Kidney epithelial cell (primary cell): ENCODE measurements at places on chromosomes 5 and 9. TPM values are rescaled to one million over a fixed set of nuclear protein-coding genes. Genes with fewer than 3 reads are reported as not detected.
A peak's percentile ranks its signal among the peaks of the same experiment; 100 is the strongest.

- no peak for DNase-seq
Measured at GRCh38 chr9:16726029-16726428, 144.4 kb downstream of the BNC2 start.

The TAF11L10 gene
- not detected in 2 replicates for total RNA-seq

DNA sequence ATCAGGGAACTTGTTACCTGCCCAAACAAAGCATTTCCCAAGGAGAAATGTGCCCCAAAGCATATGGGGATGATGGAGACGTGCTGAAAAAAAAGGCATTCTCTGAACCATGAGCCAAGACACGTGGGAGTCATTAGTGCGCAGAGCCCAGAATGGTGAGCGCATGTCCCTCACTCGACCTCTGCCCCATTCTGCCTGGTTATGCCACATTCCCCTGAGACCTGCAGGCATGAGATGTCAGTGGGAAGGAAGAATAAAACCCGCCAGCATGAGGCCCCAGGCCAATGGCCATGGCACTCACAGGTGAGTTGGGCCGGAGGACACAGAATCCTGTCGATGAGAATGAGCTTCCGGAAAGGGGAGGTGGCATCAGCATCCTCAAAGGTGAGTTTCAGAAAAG is 228.9 kb downstream of the CDK5RAP2 start:
- DNase-seq: no peak

The RELL2 gene
- 7.8 and 12.6 TPM in 2 replicates for total RNA-seq

DNA sequence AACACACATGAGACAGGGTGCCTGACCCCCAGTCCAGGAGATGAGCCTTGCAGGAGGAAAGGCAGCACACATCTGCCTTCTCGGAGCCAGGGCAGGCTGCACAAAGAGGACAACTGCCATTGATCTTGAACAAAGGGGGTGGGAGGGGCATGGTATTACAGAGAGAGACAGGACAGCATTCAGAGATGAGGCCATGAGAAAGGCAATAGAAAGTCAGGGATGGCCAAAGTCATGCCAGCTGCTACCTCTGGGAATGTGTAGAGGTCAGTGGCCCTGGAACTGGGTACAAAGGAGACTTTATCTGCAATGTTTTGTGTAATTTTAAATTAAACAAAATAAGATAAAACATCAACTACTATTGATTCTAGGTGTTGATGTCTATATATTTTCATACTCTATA is 43.2 kb downstream of the WDR36 start:
- DNase-seq: no peak

DNA sequence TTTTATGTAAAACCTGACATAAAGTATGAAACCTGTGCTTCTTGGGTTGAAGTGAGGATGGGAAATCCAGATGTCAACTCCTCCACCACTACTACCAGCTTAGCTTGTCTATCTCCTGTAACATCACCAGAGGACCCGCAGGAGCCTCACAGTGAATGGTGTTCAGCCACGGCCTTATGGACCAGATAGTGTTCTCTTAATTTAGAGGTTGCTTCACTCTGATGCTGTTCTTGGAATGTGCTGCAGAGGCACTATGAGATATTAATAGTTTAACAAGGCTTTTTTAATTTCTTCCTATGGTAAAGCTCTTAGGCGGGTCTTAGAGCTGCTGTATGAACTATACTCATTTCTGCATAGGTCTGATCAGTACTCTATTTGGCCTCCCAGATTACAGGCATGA is 27.9 kb downstream of the NFX1 start:
- DNase-seq: no peak

GRCh38 chr5:36462295-36463021 is 143.9 kb upstream of the SLC1A3 start:
- no peak for DNase-seq

GRCh38 chr5:149679876-149680809 is 50.0 kb upstream of the PPARGC1B start:
- no peak for DNase-seq

DNA sequence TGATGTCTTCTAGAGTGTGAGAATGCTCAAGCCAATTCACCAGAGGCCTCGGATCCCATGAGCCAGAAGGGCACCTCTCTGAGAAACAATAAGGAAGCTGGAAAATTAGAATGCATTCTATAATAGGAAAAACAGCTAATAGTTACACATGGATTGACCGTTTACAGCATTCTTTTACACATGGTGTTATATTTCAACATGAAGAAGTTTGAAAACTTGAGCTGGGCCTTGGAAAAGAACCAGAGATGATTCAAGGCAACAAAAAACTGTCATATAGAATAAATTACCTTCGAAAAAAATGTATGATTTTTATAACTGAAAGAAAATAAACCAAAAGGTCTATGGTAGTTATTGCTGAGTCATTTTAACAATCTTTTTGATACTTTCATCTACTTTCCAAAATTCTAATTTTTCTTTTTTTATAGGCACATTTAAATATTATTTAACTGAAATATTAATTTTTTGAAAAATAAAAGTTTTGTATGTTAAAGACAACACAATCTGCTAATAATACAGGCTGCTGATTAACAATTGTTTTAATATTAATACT is 6.2 kb downstream of the SH3TC2 start:
- no peak for DNase-seq

DNA sequence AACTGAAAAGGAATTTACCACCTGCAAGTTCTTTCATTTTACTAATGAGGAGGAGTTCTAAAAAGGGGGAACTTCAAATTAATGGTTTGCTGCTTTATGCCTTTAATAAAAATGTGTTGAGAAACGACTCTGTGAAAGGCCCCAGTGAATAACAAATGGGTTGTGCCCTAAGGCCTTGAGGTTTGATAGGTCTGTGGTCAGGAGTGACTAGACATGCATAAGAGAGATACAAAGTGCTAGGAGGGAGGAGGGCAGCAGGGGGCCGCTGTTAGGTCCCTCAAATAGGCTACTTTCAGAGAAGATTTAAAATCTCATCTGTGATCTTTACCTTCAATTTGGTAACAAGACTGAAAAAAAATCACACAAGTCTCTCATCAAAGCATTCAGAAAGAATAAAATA is 58.3 kb downstream of the FAM81B start:
- DNase-seq: no peak

GRCh38 chr5:150227606-150228273 is 37.9 kb downstream of the SLC6A7 start:
- no peak for DNase-seq

GRCh38 chr5:133868946-133869518 is 99.4 kb downstream of the C5orf15 start:
- DNase-seq: no peak

DNA sequence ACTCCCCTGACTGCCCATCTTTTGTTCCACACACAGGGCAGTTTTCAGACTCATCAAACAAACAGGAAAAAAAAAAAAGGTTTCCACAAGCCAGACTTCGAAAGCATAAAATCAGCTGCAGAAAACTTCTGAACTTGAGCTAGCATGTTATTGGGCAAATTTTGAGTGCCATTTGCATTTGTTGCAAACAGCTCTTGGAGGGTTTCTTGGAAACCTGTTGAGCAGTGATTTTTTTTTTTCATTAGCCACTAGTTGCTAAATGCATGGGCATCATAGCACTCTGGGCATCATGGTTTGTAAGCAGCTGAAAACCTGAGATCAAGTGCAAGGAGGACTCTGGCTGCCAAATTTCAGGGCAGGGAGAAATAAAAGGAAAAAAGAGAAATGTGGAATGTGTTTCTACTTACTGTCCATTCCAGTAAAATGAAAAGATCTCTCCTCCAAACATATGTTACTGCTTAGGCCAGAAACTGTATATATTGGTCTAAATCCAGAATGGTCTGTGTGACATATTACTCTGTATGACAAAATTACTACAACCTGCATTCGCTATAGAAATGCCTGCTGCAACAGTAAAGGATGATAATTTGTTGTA is 85.2 kb upstream of the SMIM23 start:
- no peak for DNase-seq

The ZNF879 gene
- 2.3 and 4.4 TPM in 2 replicates for total RNA-seq

GRCh38 chr5:105754056-105754455 is 1916.7 kb downstream of the EFNA5 start:
- peak; percentile 41 for DNase-seq

- no peak for DNase-seq
Measured at GRCh38 chr5:43563321-43563720, 6.4 kb upstream of the PAIP1 start.

- DNase-seq: no peak
Measured at GRCh38 chr5:130994496-130995253, 170.4 kb downstream of the HINT1 start.

- no peak for DNase-seq
Measured at GRCh38 chr9:114851306-114851705, 45.5 kb upstream of the TNFSF15 start.

The FOXD1 gene
- total RNA-seq: 14.7 and 22.0 TPM in 2 replicates

The ZNF883 gene
- total RNA-seq: 2.7 and 3.0 TPM in 2 replicates

- DNase-seq: no peak
Measured at GRCh38 chr5:139710319-139711066, 62.3 kb downstream of the CXXC5 start.

DNA sequence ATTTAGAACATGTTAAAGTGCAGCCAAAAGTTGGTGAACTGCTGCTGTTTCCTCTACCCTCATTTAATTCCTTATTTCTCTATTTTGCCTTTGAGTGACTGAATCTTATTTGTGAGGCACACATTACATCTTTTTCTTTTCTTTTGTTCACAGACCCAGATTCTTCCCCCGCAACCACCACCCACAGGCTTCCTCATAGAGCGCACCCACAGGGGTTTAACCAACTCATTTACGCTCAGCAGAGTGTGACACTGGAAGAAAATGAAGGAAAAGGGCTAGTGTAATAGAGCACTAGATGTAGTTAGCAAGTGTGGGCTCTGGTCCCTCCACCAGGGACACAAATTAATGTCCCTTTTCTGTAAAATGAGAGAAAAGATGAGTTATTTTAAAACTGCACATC is 200.7 kb downstream of the PARP8 start:
- no peak for DNase-seq

DNA sequence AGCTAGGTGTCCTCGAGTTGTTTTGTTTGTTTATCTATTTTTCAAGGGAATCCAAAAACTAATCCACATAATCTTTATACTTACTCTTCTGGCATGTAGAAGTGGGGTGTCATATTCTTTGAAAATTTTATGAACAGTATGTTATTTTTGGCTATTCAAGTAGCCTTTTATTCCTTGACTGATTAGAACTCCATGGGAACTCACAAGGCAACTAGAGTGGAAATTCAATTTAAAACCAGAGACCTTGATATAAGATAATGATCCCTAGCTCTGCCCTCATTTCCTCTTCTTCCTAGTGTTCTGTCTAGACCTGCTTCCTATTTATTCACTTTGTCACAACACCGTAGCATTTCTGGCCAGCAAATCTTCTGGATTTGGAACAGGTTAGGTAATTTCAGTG is 1123.7 kb upstream of the C9orf72 start:
- no peak for DNase-seq

- DNase-seq: peak; percentile 7
Measured at GRCh38 chr9:95726756-95727155, 148.7 kb upstream of the ERCC6L2 start.

GRCh38 chr5:1660001-1660400 is 136.2 kb upstream of the LPCAT1 start:
- no peak for DNase-seq

DNA sequence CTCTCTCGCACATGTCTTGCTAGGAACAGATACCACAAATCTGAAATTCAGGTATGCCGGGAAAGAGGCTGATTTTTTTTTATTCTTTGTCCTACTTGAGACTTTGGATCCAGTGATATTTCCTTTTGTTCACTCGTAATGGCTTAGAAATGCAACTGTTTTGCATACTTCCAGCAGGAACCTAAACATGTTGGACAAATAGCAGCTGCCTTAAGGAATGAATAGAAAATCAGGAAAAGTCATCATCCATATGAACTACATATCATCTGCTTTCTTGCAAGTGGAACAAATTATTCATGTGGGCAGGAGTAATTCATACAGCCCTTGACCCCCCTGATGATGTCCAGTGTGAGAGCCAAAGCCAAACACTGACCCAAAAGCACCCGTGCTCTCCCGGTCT is 17.4 kb downstream of the TTC39B start:
- DNase-seq: no peak

The CDKN2A gene
- total RNA-seq: 1.7 and 3.6 TPM in 2 replicates

- DNase-seq: no peak
Measured at GRCh38 chr5:6565492-6565891, 67.4 kb downstream of the NSUN2 start.

DNA sequence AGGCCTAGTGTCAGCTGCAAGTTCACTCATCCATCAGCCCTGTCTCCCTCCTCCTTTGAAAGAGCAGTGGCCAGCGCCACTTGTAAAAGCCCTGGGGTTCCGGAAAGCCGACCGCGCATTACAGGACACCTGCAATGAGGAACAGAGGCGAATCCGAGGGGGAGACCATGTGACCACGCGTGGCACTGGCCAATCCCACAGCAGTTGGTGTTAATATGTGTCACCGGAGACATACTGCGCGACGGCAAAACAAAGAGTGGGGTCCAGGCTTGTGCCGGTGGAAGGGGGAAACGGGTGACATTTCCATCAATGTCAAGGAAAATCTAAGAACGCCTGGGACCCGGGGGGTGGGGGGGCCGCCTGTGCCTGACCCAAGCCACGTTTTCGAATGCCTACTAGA is 480.8 kb downstream of the SPATA31A7 start:
- DNase-seq: no peak

DNA sequence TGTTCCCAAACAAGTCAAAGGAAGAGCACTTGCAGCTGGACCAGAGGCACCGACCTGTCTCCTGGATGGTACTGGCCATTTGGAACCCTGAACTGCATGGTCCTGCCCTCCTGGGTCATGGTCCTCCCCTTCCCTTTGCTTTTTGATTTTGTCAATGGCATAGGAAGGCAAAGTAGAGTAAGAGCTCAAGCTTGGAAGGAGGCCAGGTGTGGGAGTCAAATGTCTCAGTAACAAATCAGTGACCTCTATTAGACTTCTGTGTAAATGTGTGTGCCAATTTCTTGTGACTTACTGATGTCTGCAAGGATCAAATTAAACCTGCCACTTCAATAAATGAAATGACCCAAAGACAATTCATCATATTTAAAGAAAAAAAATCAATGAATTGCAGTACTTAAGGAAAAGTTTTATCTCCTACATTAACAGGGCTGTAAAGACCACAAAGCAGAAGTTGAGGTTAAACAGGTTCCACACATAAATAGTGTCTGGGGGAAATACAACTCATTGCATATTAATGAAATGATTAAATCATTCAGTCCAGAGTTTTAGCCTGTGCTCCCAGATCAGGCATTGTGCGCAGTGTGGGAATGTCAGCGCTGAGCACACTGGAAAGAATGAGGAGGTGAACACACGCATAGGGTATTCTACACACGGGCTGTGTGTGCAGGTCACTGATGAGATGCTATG is 32.7 kb downstream of the OSMR start:
- DNase-seq: no peak

- DNase-seq: no peak
Measured at GRCh38 chr9:88972401-88972800, 18.9 kb upstream of the S1PR3 start.

DNA sequence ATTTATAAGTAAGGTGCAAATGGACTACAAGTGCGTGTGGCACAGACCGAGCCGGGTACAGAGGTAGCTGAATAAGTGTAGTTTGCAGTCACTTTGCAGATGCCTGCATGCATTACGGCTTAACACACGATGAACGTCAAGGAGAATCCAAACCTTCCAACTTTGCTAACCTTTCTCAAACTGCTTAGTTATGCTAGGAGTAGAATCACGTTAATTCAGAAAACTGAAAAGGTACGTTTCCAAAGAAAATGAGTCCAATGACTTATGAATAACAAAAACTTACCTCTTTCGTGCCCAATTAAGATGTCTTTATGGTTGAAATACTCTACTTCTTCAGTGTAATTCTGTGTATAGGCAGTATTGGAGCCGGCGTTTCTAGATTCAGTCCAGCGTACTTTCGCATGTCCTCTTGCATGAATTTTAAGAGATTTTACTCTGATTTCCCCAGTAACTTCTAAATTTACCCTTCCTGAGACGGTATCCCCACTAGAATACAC is 539 bp downstream of the ARRDC3 start:
- no peak for DNase-seq
